ENCODE measurements at places on chromosomes 12 and 14.

- DNase-seq: no peak
These were observed 29.6 kb upstream of the IRF2BPL start for GRCh38 chr14:77058117-77058516.

DNA sequence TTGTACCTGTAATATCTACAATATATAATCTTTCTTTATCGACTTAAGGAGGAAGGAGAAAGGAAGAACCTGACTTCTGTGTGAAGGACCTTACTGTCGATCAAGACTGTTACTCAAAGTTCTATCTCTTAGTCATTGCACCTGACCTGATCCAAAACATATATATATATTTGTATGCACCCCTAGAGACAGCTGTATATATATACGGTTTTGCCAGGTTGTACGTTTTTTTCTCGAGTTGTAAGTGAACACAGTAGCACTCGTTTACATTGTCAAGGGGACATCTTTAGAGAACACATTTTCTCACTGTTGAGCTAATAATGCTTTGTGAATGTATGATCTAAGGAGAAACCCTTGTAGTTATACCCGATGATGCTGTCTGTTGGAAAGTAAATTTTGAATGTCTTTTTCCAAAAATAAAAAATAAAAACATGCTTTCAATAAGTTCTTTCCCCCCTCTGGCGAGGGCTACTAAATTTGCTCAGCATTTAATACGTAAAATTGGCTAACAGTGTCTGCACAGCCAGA, 536 bp upstream of the SLC35E3 start:
- DNase-seq: no peak

GRCh38 chr14:54001189-54001878, 44.7 kb upstream of the BMP4 start:
- DNase-seq: no peak

GRCh38 chr12:56947633-56948456, 9.6 kb downstream of the RDH16 start:
- DNase-seq: no peak

GRCh38 chr12:80381121-80381520, 62.9 kb upstream of the PTPRQ start:
- DNase-seq: no peak

GRCh38 chr14:69891422-69891821, 12.2 kb downstream of the SMOC1 start:
- DNase-seq: no peak

DNA sequence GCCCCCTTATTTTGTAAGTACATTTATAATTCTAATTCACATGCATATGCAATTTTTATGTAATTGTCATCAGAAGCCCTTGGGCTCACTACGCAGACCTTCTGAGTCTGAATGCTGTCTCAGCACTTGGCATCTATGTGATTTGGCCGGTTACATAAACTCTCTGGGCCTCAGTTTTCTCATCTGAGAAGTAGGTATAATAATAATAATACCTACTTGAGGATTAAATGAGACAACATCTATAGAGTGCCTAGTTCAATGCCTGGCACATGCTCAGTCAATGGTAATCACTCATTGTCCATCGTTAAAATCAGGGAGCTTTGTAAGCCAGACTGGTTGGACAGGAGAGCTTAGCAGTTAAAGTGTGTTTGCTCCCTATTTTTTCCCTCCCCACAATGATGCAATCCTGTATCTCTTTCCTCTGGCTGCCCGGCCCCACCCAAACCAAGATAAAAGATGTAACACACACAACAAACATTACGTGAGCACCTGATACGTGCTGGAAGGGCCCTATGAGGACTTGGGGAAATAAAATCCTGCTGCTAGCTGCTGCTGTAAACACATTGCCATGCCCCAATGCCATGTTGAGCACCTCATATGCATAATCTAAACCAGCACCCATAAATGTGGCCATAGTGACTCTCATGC, 235.0 kb downstream of the CRADD start:
- DNase-seq: no peak

DNA sequence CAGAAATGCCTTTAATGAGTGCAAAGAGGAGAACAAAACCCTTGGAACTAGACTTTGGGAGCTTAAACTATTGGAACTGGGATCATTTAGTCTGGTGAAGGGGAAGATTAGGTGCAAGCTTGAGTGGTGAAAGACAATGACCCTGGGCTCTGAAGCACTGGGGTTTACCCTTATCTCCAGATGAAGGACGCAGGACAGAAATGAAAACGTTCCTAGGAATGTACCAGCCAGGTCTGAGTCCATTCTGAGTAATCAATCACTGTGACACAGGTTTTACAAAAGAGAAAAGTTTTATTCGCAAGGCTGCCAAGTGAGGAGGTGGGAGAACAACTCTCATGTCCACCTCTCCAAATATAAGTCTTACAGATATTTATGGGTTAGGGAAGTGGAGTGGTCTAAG, 249.1 kb downstream of the LRIG3 start:
- DNase-seq: no peak

DNA sequence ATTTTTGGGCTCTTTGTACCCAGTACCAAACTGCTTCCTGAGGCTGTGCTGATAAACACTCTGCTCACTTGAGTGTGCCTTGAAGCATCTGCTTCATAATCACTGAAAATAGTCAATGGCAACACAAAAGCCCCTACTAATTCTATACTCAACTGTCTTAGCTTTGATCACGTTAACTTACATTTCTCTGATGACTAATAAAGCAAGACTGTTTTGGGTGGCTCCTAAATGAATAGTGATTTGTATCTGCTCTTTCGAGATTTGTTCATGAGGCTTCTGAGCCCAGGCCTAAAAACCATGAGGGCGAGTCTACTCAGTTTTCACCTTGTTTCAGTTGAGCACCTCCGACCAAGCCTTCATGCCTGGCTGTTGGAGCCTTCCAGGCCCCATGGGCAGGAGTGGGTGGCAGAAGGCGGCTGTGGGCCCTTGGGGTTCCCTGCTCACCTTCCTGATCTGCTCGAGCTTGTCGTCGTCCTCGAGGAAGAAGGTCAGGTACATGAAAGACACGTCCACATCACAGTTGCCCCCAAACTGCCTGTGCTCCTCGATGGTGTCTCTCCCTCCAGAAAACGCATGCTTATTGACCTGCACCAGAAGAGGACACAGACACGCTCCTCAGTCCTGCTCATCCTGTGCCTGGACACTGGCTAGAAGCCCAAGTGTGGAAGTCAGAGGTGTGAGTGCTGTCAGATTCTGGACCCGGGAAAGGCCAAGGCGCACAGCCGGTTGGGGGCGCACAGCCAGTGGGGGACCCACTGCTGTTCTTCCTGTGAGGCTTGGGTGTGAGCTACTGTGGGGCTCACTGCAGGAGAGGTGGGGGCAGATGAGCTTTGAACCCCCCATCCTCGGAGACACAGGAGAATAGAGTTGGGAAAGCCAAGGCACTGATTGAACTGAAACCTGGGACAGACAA, 13.7 kb downstream of the SLC25A47 start:
- no peak for DNase-seq

Measured in T-helper 1 cell (primary cell).